ENCODE measurements at places on chromosomes 3 and 15.

DNA sequence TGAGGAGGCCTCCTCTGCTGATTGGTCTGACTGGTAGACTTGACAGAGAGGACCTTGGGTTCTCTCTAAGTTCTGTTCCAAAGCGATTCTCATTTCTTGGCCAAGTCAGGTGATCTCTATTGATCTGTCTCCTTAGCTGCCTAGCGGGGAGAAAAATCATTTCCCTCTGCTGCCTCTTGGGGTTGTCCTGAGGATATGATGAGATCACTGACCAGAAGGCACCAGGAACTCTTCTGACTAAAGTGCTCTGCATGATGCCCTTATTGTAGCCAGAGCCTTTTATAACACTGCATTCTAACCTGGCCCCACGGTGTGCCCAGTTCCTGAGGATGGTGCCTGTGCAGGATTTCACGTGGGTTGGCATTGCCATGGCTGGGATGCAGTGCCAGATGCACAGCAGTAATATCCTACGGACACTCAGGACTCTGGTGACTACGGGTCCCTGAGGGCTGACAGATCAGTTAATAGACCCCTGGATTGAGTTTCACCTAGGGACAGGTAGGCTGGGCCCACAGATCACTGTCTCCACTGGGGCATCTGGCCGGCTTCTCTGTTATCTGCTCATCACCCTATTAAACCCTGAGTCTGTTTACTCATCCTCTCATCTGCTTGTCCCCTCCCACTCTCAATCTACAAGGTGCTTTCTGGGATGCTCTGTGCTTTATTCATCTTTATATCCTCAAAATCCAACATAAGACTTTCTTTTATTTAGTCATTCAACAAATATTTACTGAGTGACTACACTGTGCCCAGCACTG lies 3.9 kb upstream of the HEG1 start:
- no peak for DNase-seq

DNA sequence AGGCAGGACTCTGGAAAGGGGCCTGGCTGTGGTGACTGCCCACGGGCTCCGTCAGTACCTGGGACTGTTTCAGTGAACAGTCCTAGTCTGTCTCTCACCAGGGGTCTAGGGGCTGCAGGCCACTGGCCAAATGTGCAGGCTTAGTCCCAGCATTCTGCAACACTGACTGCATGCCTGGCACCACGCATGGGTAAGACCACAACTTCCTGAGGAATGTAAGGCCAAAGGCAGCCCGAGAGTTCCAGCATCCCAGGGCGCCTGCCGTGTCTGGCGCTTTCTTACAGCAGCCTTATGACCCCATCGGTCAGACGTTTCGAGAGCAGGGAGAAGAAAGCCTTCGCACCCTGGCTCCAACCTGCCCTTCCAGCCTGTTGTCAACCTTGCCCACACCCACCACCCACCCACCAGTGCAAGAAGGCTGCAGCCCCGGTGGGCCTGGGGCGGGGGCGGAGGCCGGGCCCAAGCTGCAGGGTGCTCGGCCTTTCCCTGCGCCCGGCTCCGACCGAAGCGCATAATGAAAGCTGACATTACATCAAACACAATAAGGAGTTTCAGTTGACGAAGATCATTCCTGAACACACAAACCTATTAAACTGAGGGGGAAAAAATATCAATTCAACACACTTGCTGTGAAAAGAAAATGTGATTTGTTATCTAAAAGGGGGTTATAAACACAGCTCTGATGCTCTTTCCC lies 29.5 kb upstream of the TMEM115 start:
- no peak for DNase-seq

- DNase-seq = no peak
These were observed 5.8 kb upstream of the HCN4 start for GRCh38 chr15:73374604-73375003.

GRCh38 chr3:138030734-138031280 lies 20.8 kb downstream of the CLDN18 start:
- DNase-seq = no peak

GRCh38 chr3:189001559-189001958 lies 170.2 kb upstream of the TPRG1 start:
- DNase-seq = no peak

DNA sequence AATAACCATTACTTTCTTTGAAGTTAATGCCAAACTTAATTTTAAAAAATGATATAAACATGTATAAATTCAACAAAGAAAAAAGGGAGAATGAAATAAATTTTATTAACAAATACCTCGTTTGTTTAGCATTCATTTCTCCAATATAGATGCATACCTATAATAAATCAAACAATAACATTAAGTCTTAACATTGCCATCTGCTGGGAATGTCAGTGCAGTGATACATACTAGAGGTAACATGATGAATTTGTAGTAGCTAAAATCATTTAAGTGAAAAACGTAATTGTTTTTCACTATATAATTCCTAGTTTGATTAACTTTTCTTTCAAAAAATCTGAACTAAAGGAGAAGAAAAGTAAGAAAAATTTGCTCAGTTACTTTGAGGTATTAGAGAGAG lies 340.2 kb upstream of the CBLB start:
- no peak for DNase-seq

- no peak for DNase-seq
These were observed 667 bp downstream of the CEMIP start for GRCh38 chr15:80779658-80780415.

- DNase-seq = no peak
These were observed 24.4 kb downstream of the ZNF710 start for GRCh38 chr15:90025489-90026033.

DNA sequence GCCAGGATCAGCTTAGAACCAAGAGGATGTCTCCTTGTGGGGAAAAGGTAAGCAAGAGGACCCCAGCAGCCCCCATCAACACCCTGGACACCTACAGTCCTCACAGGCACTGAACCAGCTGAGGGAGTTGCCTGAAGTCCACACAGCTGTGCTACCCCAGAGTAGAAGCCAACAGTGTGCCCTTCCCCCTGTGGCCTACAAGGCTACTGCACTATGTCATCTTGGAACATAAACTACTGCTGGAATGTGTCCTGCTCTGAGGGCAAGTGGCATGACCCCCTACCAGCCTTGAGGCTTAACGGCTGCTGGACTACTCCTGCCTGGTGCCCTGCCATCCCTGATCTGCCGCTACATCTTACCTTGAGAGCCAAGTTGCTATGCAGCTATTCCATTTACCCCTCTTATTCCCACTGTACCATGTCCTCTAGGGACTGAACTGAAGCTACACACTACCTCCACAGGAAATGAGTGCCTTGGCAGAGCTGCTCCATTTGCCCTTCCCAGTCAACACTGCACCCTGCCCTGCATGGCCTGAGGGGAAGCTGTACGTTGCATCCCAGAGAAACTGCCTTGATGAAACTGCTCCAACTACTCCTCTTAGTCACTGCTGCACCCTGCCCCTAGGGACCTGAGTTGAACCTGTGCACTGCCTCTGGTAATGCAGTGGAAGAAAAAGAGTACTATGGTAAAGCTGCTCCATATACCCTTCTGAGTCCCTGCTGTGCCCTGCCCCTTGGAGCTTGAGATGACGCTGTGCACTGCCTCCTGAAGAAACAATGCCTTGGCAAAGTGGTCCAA lies 40.2 kb upstream of the ATP13A5 start:
- peak; percentile 3 for DNase-seq

- DNase-seq = no peak
These were observed 148.7 kb downstream of the ALCAM start for GRCh38 chr3:105515372-105515771.

DNA sequence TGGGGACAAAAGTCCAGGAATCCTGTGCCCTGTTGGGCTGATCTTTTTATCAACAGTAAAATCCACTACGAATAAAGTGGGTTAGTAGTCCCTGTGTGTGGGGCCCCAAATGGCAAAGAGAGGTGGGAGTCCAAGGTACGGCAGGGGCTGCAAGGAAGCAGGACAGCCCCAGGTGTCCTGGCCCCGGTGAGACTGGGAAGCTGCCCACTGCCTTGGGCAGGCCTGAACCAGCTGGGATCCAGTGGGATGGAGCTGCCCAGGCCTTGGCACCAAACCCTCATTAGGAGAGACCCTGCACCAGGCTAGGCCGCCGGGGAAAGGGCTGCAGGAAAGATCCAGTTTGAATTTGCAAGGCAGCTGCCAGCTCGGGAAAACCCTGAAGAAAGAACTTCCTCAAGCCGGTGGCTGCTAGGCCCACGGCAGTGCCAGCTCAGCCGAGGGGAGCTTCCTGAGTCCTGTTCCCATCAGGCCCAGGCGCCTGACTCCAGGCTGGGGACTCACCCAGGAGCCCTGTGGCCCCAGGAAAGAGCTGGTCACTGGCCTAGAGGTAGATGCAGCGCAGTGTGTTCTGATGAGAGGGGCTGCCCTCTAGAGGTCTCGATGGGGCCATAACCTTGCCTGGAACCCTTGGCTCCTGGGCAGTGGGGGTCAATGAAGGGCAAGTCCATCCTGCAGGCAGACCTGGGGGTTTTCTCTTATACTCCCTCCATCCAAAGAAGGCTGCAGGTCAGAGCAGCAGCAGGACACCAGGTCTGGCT lies 14.4 kb upstream of the GNAI2 start:
- peak; percentile 36 for DNase-seq

- DNase-seq = no peak
These were observed 186.2 kb downstream of the GOLGA6L6 start for GRCh38 chr15:20355256-20355868.

DNA sequence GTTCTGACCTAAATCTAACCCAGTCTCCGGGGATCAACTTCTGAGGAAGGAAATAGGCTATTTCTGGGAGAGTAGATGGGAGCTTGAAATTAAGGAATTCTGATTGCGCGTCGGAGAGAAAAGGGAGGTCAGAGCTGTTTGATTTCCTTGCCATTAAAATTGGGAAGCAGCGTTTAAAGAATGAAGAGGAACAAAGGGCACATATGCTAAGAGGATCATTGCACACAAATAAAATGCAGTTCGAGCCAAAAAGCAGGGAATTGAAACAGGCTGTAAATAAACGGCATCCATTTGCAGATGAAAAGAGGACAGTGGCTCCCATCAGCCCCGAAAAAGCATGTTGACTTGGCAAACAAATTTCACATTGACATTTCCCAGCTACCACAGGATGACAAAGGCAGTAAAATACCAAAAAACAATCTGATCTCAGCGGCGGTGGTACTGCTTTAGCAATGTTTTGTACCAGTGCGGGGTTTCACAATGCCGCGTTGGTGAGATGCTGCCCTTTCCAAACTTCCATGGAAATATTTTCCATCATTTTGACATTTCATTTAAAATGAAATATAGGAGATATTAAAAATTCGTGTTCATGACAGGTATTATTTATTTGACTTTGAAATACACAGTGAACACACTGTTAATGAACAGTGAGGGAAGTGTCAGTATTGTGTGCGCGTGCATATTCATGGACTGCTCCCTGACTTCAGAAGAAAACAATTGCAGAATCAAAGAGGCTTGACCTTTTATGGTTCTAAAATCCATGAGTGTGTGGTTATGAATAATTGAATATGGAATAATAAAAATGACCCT lies 108.8 kb downstream of the SQOR start:
- DNase-seq = no peak

DNA sequence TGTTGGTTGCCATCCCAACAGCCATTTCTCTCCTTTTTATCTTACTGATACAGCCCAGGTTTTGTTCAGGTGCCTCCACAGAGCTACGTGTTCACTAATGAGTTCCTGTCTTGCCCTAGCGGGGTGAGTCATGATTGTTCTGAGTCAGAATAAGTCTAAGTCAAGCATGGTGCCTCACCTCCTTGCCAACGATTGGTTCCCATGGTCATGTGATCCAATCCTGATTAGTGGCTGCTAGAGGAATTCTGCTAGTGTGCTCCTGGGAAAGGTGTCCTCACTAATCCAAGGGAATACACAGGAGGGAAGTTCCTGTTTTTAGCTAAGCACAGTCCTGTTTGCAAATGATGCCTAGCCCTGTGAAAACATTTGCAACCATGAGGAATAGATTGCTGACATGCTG lies 99.8 kb downstream of the NSUN3 start:
- peak; percentile 6 for DNase-seq

DNA sequence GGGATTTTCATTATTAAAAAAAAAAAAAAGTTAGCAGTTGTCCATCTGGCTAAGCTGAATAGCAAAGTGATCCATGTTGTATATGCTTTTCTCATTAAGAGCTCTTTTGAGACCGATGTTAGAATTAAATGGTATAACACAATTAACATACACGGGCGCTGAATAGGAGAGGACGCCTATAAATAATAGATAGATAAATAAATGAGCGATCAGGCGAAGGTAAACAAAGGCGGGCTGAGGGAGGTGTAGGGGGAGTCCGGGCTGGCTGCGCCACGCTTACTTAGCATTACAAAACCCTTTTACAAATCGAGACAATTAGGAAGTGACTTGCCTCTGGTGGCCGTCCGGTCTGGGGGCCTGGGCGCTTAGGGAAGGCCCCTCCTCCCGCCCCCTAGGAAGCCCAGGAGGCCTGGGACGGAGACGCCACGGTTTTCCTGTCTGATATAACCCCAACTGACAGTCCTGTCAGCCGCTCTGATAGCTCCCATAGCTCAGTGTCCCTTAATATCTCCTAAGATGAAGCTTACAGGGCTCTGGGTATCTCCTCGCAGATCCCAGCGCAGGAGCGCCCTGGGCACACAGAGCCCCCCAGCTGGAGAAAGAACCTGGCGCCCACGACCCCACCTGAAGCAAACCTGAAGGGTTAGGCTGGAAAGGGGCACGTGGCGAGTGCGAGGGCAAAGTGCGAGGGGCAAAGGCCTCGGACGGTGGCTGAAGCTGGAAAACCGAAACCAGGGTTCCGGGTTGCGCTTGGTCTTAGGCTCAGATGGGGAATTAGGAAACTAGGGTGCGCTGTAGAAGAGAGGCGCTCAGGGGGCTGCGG lies 3.6 kb downstream of the SOX14 start:
- no peak for DNase-seq

DNA sequence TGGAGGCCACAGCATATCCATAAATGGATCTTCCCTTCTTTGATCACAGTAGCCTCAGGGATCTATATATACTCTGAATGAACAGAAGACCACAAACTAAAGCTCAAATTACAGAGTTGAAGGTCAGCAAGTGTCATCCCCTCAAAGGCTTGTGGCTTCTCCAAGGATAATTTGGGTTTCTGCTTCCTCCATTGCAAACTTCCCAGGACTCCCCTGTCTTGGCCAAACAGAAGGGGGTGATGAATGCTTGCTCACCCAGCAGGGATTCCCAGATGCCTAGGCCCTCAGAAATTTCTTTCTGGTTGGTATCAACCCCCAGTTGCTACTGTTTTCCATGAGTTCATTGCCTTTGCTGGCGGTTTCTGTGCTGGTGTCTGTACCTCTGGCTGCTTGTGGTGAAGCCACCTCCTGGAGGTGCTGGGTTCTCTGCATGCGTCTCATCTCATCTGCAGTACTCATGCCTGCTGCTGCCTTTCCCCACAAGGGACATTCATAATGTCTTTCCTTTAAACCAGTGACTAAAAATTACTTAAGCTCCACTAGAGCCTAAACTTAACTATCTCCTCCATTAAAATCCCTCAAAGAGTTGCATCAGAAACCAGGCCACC lies 17.7 kb downstream of the ENTPD3 start:
- no peak for DNase-seq

DNA sequence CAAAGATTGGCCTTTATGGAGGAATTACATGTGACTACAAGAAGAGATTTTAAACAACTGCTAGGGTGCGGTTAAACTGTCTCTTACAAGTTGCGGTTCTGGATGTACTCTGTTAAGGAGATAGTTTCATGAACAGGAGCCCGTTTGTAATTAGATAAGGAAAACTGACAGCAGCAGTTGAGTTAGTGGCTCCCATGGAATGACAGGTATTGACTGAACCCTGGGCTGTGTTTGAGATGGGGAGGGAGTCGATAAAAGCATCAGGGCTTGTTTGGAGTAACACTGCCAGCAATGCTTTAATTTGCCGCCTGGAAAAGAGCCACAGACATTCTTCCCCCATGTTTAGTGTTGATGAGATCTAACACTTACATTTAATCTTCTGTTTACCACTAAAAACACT lies 139.9 kb downstream of the ROBO2 start:
- DNase-seq = no peak

All from NB4 (cell line).